CD4-positive, alpha-beta T cell treated with Interleukin-4 for 4 hours (primary cell): ENCODE measurements at places on chromosomes 1 and 21.

DNA sequence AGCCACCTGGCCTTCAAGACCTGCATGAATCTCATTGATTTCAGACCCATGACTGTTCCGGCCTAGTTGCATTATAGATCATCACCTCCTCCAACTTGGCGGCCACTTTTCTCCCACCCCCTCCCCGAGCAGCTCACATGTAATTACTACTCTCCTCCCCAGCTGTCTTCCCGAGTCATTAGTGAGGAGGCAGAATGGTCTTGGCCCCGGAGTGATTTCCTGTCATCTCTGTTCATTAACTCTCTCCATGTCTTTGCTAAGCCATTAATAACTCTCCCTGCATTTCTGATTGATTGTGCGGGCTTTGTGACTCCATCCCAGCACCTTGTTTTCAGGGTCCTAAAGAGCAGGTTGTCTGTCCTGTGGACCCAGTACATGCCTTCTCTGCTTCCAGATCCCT lies 75.6 kb upstream of the CNTN2 start:
- no peak for DNase-seq

DNA sequence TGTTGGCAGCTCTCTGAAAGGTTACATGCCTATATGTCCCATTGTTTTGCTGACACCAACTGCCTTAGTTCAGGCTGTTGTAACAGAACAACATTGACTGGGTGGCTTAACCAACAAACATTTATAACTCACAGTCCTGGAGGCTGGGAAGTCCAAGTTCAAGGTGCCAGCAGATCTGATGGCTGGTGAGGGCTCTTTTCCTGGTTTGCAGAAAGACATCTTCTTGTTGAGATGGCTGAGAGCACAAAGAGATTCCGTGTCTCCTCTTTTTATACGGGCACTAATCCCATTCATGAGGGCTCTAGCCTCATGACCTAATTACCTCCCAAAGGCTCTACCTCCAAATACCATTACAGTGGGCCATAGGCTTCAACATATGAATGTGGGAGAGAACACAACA lies 10.2 kb upstream of the STMN1 start:
- DNase-seq = no peak

DNA sequence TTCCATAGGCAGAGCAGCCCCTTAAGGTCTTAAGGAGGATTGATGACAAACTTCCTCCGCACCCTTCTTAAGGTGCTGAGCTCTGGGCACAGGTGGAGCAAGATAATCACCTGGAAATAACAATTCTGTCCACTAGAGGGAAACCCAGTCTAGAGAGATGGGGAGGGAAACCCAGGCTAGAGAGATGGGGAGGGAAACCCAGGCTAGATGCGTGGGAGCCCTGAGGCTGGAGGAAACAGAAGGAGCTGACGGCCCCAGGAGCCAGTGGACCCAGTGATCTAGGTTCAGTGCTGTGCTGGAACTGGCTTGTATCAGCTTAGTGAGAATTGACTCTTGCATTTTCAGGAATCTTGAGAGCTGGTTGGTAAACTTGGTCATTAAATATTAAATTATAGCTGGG lies 17.8 kb upstream of the MYCL start:
- peak; percentile 67 for DNase-seq

GRCh38 chr21:28445141-28445830 lies 547.4 kb downstream of the LTN1 start:
- DNase-seq = no peak

GRCh38 chr1:40391688-40392145 lies 18.2 kb downstream of the SMAP2 start:
- DNase-seq = no peak
